Fibroblast of lung (primary cell): ENCODE measurements at places on chromosomes 1 and 21. TPM values are rescaled to one million over a fixed set of nuclear protein-coding genes. Genes with fewer than 3 reads are reported as not detected.
A peak's percentile ranks its signal among the peaks of the same experiment; 100 is the strongest.

DNA sequence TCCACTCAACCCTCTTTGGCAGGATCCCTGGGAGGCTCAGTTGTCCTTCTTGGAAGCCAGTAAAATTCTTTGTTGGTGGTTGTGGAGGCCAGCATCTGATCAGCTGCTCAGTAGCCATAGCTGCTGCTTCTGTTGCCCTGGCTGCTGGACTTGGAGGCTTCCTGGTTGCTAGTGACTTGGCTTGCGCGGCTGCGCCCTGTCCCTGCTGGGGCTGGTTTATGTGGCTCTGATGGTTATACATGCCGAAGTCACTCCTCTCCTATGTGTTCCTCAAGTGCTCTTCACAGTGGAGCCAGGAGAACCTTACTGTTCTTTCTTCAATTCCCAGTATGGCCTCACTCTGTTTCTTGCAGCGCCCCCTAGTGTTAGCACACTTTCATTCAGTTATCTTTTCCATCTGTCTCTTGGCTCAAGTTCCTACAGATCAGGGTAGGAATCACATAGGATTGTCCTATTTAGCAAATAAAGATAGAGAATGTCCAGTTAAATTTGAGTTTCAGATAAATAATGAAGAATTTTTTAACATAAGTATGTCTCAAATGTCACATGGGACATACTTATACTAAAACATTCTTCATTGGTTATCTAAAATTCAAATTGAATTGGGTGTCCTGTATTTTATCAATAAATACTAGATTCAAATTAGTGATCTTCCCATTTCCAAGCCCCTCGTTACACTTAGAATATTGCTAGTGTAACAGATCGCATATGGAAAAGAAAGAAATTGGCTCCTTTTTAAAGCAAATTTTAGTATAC is 176.5 kb downstream of the TGFB2 start:
- DNase-seq: peak; percentile 55

DNA sequence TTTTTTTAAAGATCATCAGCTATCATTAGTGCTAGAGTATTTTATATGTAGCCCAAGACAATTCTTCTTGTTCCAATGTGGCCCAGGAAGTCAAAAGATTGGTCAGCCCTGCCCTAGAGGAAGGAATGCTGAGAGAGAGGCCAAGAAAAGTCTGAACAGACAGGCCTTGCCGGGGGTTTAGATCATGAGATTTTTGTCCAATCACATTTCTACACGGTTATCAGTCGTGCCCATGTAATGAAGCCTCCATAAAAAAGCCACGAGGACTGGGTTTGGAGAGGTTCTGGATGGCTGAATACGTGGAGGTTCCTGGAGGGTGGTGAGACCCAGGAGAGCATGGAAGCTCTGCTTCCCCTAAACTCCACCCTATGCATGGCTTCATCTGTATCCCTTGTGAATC is 24.3 kb upstream of the ENO1 start:
- DNase-seq: no peak

GRCh38 chr1:58588396-58588795 is 11.3 kb upstream of the TACSTD2 start:
- no peak for DNase-seq

Gene GADD45A
- 41.7 and 63.3 TPM in 2 replicates for polyA plus RNA-seq

- DNase-seq: no peak
These were observed 1577.0 kb downstream of the NCAM2 start for GRCh38 chr21:22575165-22575584.

- DNase-seq: no peak
These were observed 179.5 kb upstream of the ARHGEF16 start for GRCh38 chr1:3274972-3275371.

DNA sequence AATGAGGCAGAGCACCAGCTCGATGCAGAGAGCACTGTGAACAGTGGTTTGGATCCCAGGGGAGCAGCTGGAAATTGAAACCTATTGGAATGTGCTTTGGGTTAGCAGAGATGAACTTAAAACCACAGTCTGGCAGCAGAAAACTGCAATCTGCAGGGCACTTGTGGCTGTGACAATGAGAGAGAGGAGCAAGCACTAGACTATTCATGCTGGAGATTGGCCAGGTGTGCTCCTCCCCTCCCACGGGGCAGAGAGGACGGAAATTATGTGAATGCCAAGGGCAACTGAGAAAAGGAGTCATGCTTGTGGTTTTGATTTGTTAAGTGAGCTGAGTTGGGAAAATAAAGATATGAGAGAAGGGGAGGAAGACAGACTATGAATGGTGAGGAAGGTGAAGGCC is 38.1 kb downstream of the HSD3B2 start:
- peak; percentile 86 for DNase-seq

DNA sequence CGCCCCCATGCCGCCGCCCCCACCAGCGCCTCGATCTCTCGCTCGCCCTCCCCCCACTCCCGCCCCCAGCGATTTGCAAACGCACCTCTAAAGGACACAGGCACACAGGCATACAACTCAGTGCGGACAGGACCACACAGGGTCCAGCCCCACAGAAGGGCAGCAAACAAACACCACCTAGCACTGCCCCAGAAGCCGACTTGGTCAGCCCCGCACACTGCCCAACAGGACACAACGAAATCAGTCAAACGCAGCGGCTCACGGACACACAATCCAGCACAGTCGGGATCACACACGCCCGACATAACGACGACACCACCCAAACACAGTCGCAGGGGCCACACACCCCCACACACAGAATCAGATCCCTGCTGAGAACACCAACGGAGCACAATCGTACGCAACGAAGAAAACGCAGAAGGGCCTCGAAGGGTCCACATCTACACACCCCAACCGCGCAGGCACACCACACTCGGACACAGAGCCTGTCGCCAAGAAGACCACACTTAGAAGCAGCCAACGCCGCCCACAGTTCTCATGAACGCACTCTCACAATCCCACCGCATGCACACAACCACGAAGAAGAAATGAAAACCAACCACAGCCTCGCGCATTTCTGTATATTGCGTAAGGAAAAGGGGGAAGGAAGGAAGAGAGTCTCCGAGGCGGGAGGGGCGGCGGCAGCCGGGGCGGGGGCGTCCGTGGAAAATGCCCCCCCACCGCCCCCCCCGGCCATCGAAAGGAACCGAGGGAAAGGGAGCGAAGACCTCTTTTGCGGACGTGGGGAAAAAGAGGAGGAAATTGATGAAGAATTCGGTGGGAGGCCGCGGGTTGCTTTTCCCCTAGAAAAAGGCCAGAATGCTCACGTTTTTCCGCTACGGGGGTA is 481 bp downstream of the TAL1 start:
- DNase-seq: peak; percentile 62

GRCh38 chr1:220734571-220735326 is 13.4 kb upstream of the MTARC2 start:
- DNase-seq: peak; percentile 82

DNA sequence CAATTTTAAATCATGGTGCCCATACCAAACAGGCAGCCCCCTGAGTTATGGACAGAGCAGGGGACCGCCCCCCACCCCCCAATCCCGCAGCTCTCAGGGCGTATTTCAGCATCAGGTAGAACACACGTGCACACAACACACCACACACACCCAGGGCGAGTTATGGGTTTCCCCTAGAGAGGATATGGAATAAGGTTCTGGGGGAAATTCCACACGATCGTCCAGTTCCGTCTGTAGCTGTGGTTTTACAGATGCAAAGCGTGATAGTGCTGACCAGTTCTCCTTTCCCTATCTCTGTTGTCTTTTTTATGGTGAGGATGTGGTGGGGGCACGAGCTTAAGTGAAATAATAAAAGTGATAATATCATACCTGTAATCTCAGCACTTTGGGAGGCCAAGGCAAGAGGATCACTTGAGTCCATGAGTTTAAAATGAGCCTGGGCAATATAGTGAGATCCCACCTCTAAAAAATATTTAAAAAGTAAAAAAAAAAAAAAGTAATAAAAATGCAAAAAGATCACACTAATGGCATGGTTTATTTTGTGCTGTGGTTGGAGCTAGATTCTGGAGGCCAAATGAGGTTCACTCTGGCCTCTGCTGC is 25.1 kb downstream of the C2CD2 start:
- no peak for DNase-seq

DNA sequence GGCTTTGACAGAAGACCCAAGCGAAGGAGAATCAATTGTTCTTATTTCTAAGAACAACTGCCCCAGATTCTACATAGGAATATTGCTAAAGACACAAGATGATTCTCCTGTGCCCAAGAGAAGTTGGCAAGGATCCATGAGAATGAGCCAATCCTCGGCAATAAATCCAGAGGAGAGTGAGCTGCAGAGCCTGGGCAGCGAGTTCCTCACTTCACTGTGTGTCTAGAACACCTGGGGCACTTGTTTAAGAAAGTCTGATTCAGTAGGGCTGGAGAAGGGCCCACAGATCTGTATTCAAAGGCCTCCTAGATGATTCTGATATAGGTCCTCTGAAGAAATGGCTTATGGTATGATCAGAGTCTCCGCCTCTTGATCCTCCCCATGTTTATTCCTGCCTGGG is 31.8 kb downstream of the GADD45A start:
- peak; percentile 77 for DNase-seq

Gene COL11A1
- polyA plus RNA-seq: 0.26 and 2.6 TPM in 2 replicates

DNA sequence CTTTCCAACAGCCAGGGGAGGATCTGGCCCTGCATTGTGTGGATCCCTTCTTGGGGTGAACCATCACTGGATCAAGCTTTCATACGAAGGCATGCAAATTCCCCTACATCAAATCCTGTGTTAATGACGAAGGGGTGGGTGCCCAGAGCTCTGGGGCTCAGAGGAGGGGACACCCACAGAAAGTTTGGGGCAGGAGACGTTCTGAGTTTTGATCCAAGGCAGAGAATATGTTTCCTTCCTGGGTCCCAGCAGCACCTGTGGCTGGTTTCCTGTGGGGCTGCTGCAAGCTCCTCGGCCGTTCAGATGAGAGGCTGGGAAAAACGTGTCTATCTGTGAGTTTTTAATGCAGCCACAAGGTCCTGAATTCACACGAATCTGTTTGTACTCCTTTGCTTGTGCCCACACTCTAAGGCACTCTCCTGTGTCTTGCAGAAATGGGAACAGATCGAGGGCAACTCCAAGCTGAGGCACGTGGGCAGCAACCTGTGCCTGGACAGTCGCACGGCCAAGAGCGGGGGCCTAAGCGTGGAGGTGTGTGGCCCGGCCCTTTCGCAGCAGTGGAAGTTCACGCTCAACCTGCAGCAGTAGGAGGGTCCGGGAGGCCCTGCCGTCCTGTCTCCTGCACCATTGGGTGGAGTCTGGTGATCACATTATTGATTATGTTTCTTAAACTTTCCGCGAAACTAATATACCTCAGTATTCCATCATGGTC is 147.1 kb downstream of the PGBD5 start:
- no peak for DNase-seq

DNA sequence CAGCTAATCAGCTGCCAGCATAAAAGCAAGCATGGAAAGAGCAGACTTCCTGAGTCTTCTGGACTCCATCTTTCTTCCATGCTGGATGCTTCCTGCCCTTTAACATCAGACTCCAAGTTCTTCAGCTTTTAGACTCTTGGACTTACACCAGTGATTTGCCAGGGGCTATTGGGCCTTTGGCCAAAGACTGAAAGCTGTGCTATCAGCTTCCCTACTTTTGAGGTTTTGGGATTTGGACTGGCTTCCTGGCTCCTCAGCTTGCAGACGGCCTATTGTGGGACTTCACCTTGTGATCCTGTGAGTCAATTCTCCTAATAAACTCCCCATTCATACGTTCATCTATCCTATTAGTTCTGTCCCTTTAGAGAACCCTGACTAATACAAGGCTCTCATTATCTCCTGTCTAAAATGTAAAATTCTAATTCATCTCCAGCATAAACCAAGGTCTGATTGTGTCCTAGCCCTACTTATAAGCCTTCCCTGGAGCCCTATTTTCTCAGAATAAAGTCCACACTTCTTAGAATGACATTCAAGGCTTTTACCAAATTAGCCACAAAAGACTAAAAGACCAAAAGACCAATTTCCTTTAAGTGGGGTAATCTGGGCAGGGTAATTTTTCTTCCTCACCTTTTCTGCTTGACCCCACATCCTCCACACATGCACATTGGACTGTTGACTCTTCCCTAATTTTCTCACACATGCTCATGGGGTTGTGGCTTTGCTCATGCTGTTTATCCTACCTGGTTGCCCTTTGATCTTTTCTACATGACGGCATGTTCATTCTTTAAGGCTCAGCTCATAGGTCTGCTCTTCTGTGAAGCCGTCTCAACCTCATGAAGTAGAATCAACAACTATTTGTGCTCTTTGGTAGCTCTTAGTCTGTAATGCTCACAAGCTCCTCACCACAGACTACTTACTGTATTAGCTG is 18.1 kb upstream of the ENAH start:
- DNase-seq: no peak

- no peak for DNase-seq
These were observed 35.0 kb downstream of the OVGP1 start for GRCh38 chr1:111392460-111392945.
